ENCODE measurements at places on chromosomes 16 and 17. TPM values are rescaled to one million over a fixed set of nuclear protein-coding genes. Genes with fewer than 3 reads are reported as not detected.

DNA sequence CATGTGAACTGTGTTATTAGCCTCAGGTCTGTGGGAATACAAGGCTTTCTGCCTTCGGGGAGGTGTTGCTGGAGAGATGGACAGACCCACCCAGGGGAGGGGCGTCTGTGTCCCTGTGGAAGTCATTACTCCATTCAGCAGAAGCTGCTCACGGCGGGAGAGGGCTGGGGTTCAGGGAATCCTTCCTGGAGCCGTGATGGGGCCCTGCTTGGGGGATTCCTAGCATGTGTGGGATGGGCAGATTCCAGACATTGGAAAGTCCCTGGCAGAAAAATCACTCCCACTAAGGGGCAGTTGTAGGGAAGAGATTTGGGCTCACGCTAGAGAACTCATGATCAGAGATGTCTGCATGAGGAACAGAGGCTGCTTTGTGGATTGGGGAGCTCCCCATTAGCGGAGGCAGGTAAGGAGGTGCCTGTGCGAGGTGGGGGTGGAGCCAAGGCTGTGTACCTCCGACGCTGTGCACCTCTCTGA, 56.3 kb upstream of the IL34 start:
- H3K4me1 ChIP-seq: no peaks in the 10 kb centered on the region
- H3K4me3 ChIP-seq: no peak overlapping the region
- H3K36me3 ChIP-seq: no peaks in the 10 kb centered on the region
- H3K27ac ChIP-seq: no peak overlapping the region
- no peaks in the 10 kb centered on the region for H3K27me3 ChIP-seq

DNA sequence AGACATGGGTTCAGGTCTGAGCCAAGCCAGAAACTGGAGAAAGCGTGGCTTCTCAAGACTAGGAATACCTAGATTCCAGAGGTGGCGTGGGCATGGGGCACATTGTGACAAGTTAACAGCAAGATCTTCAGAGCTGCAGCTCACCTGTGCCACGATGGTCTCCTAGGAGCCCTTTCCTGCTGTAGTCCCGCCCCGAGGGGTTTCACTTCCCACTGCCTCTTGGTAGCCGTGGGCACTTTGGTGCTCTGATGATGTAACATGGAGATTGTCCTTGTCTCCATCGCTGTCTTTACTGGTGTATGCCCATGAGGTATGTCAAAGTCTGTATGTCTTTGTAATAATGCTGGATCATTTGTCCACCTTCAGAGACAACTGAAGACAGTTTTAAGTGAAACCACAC, 89.7 kb downstream of the WWOX start:
- no peaks in the 10 kb centered on the region for H3K4me1 ChIP-seq
- no peak overlapping the region for H3K4me3 ChIP-seq
- H3K36me3 ChIP-seq: no peaks in the 10 kb centered on the region
- no peak overlapping the region for H3K27ac ChIP-seq

DNA sequence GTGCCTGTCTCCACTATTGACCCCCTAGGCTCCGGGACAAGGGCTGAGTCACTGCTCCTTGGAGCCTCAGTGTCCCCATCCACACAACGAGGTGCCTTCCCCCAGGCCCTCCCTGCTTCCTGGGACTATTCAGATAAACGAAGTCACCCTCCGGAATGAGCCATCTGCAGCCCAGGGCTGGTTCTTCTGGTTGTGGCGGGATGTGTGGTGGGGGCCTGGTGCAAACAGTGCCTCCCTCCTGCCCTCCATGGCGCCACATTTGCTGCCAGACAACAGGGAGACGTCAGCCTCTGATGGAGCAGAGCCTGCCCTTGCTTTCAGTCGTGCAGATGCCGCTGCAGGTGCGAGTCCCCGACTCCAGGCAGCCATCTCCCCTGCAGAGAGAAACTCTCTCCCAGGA, 5.1 kb upstream of the KRT16 start:
- H3K27ac ChIP-seq: no peak overlapping the region
- H3K4me3 ChIP-seq: no peak overlapping the region
- no peaks in the 10 kb centered on the region for H3K4me1 ChIP-seq
- no peak for DNase-seq
- H3K36me3 ChIP-seq: no peaks in the 10 kb centered on the region

DNA sequence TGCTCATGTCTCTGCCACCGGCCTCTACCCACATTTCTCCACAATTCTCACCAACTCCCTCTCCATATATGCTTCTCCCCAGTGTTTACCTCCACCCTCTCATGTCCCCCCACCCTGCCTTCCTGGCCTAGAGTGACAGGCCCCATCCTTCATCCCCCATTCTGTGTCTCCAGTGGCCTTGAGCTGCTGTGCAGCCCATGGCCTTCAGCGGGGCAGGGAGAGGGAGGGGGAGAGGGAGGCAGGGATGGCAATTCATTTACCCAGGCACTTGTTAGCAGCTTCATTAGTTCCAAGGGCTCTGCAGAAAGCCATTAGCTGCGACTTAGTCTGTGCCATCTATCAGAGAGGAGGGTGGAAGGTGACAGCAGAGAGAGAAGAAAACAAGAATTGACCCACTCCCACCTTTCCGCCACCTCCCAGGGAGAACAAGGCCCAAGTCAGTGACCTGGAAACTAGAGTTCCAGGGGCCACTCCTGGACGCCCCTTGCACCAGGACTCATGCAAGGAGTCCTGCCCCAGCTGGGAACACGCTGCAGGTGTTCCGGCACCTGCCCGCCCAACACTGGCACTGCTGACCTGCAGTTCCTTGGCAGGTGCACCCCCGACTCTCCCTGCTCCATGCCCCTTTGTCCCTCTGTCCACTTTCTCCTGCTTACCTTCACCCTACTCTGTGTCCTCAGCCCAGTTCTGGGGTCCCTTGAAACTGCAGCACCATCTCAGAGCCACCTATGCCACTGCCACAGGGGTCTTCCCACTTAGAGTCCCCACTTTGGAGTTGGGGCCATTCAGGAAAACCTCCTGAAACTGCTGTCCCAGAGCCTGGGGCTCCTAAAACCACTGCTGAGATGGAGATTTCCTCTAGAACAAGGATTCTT, 23.5 kb upstream of the PYY start:
- H3K36me3 ChIP-seq: no peaks in the 10 kb centered on the region
- H3K27me3 ChIP-seq: peaks cover 16% of the 10 kb centered on the region
- H3K4me3 ChIP-seq: no peak overlapping the region
- no peak for DNase-seq
- H3K27ac ChIP-seq: no peak overlapping the region

The KRTAP3-1 gene
- total RNA-seq: not detected

The NPIPB4 gene
- total RNA-seq: 197 TPM

DNA sequence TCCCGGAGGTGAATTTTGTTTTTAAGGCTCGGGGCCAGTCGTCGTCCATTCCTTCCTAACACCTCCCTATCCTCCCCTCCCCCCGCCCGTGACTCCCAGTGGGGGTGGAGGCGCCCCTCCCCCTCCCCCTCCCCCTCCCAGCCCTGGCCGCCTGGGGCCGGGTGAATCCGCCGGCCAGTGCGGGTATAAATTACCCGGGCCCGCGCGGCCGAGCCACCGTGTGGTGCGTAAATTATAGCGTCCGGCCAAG, 2.0 kb upstream of the GSE1 start:
- no peak overlapping the region for H3K27ac ChIP-seq
- H3K36me3 ChIP-seq: no peaks in the 10 kb centered on the region
- DNase-seq: no peak
- H3K4me1 ChIP-seq: peaks cover 38% of the 10 kb centered on the region

DNA sequence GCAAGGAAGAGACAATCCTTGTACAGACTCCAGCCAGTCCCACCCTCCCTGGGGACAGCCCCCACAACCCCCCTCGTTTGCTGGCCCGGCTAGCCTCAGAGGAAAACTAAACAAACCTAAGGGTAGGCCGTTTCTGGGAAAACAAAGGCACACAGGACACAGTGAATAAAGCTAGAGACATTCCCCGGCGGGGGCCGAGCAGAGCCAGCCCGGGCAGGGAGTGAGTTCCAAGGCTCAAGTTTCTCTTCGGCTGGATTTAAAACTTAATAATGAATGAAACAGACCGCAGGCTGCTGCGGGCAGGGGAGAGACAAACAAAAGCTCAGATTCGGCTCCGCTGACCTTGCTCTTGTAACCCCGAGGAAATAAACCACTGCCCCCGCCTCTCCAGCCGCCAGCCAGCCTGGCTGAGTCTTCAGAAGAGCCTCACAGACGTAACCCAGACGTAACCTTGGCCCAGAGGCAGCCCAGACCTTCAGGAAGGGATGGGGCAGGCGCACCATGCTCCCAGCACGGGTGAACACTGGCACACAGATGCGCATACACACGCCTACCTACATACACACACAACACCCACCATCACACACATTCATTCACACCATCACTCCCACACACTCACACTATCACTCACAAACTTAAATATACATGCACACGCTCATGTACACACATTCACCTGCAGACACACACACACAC, 216.0 kb downstream of the ZNF423 start:
- H3K36me3 ChIP-seq: no peaks in the 10 kb centered on the region
- no peak for DNase-seq
- H3K27ac ChIP-seq: no peak overlapping the region
- no peaks in the 10 kb centered on the region for H3K27me3 ChIP-seq
- H3K4me1 ChIP-seq: no peaks in the 10 kb centered on the region

GRCh38 chr16:56336071-56336688, 89.2 kb downstream of the AMFR start:
- H3K27me3 ChIP-seq: no peaks in the 10 kb centered on the region
- H3K36me3 ChIP-seq: no peaks in the 10 kb centered on the region
- H3K4me1 ChIP-seq: no peaks in the 10 kb centered on the region
- no peak for DNase-seq

Data from activated T-cell treated with anti-CD3 and anti-CD28 coated beads, Interleukin-2, amount 50 U/mL, for 72 hours (primary cell).